ENCODE measurements at places on chromosomes 5 and 9.

DNA sequence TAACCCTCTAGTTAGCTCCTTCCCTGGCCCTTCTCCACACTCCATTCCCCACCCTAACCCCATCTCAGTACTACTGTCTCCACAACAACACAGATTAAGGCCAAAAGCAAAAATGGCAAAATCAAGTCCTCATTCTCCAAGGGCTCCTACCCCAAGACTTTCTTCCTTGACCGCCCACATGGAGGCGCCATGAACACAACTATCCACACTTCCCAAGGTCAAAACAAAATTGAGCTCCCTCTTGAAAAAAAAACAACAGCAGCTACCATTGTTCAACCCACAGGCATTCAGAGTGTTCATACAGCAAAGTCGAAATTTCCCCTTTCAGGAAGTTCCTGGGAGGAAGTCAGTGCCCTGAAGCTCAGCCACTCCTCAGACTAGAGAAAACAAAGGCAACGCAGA is 54.4 kb downstream of the GNAQ start:
- peak; percentile 5 for DNase-seq

DNA sequence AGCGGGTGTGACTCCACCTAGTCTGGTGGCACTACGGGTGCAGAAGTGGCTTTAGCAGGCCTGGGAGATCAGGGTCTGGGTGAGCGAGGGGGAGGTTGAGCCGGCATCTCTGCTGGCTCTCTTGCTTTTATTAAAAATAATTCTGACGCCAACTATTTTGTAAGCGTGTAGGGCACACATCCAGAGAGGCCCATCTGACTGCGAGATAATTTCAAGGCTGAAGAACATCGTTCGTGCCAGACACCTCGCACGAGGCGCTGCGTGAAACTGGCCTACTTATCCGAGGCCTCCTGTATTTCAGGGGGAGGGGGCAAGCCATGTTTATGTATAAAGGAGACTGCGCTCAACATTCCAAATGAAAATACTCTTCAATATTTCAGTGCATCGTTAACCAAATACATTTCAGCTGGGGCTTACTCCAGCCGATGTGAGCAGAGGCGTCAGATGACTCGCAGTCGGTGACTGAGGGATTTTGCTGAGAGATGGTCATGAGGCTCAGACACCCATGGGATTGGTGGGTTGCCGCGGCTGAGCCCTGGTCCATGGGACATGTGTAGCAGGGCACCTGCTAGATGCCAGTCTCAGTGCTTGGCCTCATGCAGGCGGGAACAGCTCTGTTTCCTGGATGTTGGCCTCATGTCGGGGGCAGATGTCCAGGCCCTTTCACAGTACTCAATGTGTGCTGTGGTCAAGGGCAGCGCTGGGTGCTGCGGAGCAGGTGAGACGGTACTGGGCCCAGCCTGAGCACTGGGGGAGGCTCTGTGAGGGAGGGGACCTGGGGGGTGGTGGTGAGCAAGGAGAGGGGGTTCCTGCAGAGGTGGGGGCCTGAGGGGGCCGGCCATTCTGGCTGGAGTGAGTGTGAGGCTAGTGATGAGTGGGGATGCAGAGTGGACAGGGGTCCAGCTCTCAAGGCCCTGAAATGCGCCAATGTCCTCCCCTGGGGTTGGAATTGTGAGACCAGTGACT is 201.5 kb downstream of the DAB2IP start:
- DNase-seq, result peak; percentile 52

DNA sequence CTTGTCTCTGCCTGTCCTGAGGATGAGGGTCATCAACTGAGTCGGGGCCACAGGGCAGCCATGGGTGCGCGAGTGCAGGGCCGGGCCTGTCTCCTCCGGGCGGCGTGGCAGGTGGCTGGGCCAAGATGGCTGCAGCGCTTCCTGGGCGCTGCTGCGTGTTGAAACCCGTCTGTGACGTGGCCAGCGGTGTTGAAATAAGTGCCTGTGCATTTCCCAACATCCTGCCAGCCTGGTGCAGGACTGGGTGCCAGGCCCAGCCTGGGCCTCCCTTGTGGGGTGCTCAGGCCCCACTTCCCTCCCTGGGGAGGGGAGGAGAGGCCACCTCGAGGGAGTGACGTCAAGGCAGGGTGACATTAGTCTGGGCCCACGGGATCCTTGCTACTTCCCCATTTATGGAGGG is 45.5 kb downstream of the RXRA start:
- DNase-seq, result peak; percentile 91

- no peak for DNase-seq
These were observed 18.4 kb upstream of the RFK start for GRCh38 chr9:76412638-76413037.

- DNase-seq, result no peak
These were observed 1.2 kb upstream of the ZNF510 start for GRCh38 chr9:96779089-96779488.

DNA sequence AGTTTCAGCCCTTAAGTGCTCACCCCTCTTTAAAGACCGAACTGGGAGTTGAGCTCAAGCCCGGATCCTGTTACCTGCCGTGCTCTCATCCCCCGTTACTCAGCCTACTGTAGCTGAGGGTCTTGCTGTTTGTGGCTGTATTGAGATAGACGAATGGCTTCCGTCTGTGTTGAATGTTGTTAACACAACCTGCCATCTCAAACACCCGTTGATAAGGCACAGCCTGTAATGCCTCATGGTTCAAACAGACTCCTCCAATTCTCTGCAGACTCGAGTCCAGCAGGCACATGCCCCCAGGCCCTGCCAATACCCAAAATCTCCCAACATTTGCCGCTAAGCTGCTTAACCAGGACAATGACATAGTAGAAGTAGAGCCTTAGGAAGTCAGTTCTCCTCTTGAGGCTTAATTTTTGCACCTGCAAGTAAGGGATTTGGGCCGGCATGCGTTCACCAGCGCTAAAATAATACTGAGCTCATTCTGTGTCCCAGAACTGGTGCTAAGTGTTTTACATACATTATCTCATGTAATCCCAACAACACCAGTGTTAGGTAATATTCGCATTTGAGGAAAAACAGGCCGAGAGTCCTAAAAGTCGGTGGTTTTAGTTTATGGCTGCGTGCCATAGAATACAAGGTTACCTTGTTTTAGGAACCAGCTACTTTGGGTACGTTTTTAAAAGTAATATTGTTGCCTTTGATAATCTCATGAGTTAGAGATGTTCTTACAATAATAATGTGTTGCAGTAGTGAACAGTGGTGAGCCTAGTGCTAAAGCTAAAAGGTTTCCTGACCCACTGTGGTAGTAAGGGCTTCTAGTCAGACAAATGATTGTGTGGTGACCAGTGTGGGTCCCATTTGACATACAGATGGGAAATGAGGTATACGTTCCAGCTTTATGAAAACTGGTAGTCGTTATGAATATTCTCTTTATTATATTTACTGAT is 1.5 kb upstream of the RFX3 start:
- DNase-seq, result no peak

- no peak for DNase-seq
These were observed 71.5 kb upstream of the RPS23 start for GRCh38 chr5:82349652-82350051.

- DNase-seq, result no peak
These were observed 119.6 kb upstream of the GRIN3A start for GRCh38 chr9:101858026-101858425.

DNA sequence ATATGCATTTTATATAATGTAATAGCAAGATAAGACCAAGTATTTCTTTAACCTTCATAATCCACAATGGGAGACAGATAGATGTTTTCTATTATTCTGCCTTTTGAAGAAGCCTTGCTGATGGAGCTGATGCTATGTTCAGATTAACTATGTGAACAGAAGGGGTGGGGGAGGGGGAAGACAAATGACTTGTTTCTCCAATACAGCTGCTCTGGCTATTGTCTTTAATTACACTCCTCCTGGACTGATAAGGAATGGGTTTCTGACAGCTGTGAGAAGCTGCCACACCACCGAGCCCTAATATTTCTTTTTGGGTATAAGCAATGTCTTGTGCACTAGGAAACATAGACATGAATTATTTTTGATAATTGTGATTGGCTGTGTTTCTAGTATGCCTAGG is 62.0 kb downstream of the CAVIN4 start:
- DNase-seq, result no peak

GRCh38 chr5:110264661-110265060 is 461.8 kb downstream of the TMEM232 start:
- DNase-seq, result no peak

GRCh38 chr9:6078382-6079105 is 63.1 kb upstream of the RANBP6 start:
- no peak for DNase-seq

DNA sequence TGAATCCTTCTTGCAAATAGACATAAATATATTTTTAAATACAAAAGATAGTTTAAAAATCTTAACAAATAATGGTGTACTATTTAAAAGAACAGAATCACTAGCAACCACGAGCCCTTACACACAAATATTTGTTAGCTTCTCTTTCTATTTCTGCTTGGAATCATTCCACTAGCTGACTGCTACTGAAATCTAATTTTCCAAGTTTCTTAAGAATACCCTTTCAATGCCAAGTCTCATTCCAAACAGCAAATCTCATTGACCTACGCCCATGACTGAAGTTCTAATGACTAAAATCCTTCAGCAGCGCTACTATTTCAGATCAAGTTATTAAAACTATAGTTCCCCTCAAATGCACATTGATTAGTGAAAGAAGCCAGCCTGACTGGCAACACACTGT is 13.2 kb upstream of the PPP1R2B start:
- no peak for DNase-seq

GRCh38 chr5:58599217-58599616 is 16.3 kb downstream of the RAB3C start:
- no peak for DNase-seq

DNA sequence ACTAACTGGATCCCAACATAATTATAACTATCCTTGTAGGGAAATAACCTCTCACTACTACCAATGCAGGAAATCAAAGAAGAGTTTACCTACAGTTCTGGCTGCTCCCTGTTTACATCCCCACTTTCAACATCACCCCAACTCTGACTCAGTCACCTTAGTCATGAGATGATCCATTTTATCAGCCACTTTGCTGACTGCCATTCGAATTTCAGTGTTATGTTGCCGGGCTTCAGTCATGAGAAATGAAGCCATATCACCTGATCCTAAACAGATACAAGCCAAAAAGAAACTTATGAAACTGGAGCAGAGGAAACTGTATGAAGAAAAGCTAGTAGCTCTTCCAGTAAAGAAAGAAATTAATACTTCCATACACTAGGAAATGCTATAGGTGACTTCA is 33.7 kb downstream of the SLC31A2 start:
- DNase-seq, result no peak

DNA sequence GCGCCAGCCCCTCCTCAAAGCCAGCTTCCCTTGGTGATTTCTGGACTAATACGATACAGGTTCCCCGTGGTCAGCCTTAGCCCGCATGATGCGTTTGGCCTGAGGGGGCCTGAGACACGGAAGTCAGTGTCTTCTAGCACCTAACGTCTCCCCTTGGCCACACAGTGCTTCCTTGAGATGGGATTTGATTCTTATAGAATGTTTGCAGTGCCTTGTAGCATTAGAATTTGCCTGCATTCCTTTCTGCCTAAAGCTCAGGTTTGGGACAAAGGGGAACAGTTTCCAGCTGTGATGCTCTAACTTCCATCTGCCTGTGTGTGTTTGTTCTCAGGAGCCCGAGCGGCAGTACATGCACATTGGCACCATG is 34.4 kb downstream of the CFAP90 start:
- no peak for DNase-seq

- DNase-seq, result no peak
These were observed 91.7 kb upstream of the SLCO6A1 start for GRCh38 chr5:102590467-102590866.

DNA sequence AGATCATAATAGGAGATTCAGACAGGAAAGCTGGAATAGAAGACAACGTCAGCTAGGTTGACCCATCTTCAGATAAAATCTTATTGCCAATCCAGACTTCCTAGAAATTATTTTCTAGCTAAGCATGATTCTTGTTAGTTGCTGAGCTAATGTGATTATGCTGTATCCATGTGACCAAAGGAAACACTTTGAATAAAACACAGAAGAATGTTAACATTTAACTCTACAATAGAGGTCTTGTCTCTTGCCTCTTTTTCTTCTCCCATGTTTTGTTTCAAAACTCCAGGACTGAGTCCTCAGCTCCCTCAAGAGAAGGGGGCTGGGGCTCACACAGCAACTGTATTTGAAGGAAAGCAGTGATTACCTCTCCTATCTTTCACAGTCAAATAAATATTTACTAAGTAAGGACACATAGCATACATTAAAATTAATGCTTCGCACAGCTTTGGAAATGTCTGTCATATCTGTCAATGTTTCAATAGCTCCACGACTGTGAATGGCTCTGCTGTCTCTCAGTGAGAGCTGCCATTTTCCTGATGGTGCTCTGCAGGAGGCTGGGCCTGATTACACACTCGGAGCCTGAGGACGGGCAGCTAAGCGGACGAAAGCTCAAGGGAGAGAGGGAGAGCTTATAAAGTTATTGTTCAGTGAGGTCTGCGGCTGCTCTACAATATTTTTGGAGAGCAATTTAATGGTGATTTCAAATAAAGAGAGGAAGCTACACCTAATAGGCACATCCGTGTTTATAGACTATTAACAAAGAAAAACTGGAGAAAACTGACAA is 64.8 kb upstream of the ZNF462 start:
- no peak for DNase-seq

- peak; percentile 94 for DNase-seq
These were observed 30.9 kb downstream of the CXXC5 start for GRCh38 chr5:139678751-139679750.

DNA sequence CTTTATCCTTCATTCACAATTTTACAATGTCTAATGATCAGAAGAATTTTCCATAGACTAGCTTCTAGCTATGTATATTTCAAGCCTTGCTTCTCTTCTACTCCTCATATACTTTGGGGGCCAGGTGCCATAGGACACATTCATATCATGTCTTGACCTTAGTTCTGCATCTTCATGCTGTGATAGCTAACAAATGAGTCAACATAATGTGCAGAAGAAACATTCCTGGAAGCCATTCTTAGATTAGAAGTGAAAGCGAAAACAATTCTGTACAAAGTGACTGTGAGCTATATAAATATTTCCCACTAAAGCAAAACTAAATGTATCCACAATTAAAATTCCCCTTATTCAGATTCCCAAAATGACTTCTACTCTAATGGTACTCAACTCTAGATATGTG is 320.2 kb upstream of the NREP start:
- no peak for DNase-seq

GRCh38 chr9:70924380-70924779 is 197.0 kb downstream of the TRPM3 start:
- DNase-seq, result no peak

- no peak for DNase-seq
These were observed 730 bp downstream of the ZMYND19 start for GRCh38 chr9:137589441-137590122.

DNA sequence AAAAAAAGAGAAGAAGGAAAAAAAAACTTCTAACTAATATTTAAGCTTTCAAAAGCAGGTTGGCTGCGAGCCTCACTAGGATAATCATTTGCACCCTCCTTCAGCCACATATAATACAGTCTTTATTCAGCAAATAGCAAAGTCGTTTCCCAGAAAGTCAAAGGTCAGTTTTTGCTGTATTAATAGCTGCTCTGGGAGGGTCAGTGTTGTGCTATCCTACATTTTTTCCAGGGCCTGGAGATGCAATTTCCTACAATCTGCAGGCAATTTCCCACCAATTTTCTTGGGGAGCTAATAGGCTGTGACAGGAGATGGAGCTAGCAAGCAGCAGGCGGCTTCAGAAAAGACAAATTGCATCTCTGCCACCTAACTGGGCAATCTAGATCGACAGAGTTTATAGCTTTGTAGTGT is 136.8 kb downstream of the TLE1 start:
- no peak for DNase-seq

GRCh38 chr5:53063176-53063575 is 46.4 kb downstream of the MOCS2 start:
- no peak for DNase-seq
